ENCODE measurements at places on chromosomes 1 and 21.
A peak's percentile ranks its signal among the peaks of the same experiment; 100 is the strongest.

GRCh38 chr1:38581396-38581795, 278.2 kb downstream of the RRAGC start:
- no peak for DNase-seq

DNA sequence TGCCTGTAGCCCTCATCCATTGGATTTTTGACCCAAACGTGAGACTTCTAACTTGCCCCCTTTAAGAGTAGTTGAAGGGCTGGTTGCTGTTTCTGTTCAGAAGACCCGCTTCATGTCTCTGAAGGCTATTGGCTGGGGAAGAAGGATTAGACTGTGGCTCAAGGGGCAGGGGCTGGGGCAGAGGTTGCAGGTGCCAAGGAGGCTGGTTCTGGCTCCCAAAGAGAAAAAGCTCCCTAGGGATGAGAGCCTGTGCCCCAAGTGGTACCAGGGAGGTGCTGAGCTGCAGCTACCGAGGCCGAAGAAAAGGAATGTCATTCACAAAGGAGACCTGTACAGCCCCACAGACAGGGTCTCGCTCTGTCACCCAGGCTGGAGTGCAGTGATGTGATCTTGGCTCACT, 5.8 kb downstream of the WNT3A start:
- DNase-seq = no peak

GRCh38 chr1:87684713-87685205, 356.1 kb downstream of the LMO4 start:
- no peak for DNase-seq

- DNase-seq = peak; percentile 49
Observed at GRCh38 chr1:35807614-35808449, at the start of gene AGO4. Gene AGO4, plus strand, starts transcription at chr1:35808016. Its CDS starts 401 bp downstream, at chr1:35808417.

DNA sequence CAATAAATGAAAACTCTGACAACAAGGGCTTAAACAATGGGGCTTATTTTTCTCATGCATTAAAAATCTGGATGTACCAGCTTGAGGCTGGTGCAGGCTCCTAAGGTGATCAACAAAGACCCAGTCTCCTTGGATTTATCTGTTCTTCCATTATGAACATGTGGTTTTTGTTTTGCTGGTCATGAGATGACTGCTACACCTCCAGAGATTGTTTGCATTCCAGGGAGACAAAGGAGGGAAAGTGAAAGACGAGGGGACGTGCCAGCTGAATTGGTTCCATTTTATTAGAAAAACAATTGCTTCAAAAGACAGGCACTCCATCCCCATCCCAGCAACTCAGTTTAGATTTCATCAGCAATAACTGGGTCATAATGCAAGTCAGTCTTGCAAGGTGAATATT, 90.9 kb upstream of the KCNK1 start:
- no peak for DNase-seq

GRCh38 chr21:28590026-28590425, 402.7 kb downstream of the LTN1 start:
- no peak for DNase-seq

GRCh38 chr1:27865821-27866220, 6.5 kb upstream of the THEMIS2 start:
- no peak for DNase-seq

DNA sequence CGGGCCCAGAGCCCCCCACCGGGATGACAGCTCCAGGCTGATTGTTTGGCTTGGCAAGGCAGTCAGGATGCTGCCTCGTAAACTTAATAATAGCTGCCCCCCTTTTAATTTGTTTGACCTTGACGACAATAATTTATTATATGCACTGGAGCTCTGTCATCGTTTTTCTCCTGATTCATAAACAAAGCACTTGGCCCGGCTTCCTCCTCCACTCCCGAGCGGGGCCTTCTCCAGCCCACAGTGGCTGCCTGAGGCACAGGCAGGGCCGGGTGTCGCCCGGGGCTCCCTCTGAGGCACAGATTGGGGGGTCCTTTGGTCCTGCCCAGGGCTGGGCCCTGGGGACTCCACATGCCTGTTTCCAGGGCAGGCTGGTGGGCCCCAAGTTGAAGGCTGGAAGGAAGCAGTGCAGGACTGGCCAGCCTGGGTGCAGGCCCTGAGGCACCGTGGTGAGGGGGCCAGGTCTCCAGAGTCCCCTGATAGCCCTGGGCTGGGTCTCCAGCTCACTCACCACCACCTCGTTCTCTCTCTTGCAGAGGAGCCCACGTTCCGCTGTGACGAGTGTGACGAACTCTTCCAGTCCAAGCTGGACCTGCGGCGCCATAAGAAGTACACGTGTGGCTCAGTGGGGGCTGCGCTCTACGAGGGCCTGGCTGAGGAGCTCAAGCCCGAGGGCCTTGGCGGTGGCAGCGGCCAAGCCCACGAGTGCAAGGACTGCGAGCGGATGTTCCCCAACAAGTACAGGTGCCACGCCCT, 52.0 kb upstream of the ARHGEF16 start:
- no peak for DNase-seq

DNA sequence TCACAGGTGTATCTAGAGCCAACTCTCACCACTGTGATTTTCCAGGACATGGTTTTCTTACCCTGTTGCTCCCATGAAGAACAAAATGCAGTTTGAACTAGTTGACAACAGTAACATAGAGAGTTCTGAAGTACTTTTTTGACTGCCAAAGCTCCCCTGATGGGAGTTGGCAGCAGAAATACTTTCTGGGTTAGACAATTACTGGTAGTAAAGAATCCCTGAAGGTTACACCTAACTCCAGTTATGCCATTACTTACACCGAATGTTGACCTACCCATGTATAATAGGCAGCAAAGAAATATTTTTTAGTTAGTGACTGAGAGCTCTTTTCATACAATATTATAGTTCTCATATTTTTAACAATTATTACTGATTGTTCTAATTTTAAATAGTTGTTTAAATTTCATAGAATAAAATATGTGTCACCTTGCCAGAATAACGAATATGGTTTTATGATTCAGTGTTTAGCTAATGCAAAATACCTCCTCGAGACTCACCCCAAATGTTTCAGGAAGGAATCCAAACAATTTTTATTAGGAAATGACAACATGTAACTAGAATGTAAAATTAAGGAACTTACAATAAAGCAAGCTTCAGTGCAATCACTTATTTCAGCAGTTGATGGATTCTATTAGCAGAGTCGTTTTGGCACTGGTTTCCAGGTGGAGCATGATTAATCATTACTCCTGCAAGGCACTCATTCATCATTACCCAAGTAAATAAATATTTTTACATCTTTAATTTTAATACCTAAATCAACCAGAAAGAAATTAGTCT, 237.6 kb downstream of the MRPL39 start:
- no peak for DNase-seq

DNA sequence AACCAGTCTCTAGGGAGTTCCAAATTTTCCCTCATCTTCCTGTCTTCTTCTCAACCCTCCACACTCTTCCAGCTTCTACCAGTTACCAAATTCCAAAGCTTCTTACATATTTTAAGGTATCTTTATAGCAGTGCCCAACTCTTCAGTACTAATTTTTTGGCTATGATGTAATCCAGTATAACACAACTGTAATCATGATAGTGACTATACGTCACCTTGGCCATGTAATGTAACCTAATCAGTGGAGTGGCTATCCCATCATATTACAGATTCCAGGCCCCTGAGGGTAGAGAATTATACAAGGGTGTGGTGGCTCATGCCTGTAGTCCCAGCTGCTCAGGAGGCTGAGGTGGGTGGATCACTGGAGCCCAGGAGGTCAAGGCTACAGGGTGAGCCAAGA, 143.2 kb downstream of the CLEC20A start:
- no peak for DNase-seq

DNA sequence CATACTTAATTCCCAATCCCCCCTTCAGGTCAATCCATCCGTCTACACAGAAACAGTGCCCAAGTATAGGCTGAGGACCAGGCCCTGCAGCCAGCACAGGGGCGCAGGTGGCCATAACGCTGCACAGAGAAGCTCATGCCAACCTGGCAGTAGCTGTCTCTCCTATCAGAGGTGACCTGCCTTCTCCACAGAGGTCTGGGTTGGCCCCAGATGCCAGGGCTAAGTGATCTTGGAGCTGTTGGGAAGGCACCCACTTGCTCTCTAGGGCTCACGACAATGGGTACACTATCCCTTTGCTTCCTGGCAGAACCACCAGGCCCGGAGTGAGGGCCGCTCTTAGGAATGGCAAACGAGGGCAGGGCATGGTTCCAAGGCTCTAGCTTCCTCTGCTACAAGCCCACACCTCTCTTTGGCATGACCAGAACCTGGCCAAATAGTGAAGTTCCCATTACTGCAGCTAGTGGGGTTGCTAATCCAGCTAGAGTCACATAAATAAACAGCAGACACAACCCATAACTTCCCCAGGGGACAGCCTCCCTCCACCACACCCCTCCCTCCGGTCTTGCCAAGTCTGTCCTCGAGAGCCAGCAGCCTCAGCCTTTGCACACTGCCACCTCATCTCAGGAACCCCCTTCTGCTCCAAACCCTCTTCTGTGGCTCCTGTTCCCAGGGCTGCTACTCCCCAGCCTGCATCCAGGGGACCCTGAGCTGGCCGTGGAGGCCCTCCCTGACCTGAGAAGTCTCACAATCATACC, 113.0 kb downstream of the GLIS1 start:
- no peak for DNase-seq

All from stimulated activated CD4-positive, alpha-beta T cell treated with anti-CD3 and anti-CD28 coated beads, Interleukin-2, amount 100 ng/mL, for 24 hours (primary cell).